ENCODE measurements at places on chromosomes 2 and 18.

DNA sequence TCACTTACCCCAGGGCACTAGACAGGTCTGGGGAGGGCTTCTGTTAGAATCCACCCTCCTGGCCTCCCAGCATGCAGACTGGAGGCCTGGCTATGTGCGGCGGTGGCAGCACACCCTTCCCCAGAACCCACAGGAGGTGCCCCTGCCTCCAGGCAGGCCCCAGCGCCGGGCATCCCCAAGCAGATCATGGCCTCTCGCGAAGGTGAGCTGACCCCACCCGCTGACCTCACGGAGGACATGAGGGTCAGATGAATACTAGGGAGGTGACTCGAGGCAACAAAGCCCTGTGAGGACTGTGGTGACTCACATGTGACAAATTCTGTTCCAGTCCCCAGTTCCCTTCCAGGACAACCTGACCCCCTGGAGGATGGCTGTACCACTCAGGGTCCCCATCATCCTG is 1.9 kb downstream of the MAB21L4 start:
- no peak for DNase-seq

DNA sequence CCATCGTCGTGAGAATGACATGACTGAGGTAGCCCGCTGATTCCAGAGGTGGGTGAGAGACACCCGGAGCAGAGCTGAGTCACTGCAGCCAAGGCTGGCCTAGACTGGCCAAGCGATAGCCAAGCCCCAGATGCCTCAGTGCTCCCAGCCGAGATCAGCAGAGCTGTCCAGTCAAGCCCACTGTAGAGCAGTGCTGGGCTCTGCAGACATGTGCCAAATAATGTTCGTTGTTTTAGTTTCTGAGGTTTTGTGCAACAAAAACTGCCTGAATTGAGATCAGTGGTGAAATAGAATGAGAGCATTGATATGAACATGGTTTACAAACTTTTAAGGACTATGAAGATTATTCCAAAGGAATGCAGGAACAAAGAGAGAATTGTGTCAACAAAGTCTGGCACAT is 42.1 kb downstream of the INSIG2 start:
- DNase-seq: no peak

DNA sequence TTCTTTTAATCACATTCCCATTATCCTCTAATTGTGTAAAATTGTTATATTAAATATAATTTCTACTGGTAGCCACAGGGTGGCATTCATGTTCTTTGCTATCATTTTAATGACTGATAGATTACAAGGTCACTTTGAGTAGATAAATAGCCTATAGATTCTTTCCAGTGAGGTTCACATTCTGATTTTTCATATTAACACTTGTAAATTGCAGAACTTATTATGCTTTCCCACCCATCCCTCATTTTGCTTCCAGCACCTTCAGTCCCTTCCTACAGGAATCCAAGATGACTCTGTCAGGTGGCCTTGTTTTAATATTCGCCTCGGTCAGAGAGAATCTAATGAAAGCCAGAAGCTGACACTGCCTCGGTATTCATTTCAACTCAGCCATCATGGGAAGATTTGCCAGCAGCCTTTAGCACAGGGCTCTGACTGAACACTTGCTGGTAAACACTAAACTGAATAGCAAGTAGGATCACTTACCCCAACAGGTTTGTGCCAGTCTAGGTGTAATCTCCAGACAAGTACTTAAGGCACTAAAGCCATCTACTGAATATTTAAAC is 101.2 kb upstream of the FSHR start:
- DNase-seq: no peak

DNA sequence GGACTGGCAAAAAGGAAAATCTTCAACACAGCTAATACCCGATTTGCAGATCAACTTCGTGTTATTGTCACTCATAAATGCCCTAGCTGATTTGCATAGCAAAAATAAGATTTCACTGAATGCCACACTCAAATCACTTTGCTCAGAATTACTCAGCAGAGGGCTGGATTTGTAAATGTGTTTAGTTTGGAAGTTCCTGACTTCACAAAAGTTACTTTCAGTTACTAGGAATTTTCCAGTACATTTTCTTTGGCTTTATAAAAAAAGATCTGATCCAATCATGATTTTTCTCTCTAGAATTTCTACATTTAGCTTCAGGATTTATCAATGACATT is 433.3 kb upstream of the ID2 start:
- no peak for DNase-seq

GRCh38 chr2:127659408-127660290 is 13.7 kb downstream of the GPR17 start:
- DNase-seq: no peak

DNA sequence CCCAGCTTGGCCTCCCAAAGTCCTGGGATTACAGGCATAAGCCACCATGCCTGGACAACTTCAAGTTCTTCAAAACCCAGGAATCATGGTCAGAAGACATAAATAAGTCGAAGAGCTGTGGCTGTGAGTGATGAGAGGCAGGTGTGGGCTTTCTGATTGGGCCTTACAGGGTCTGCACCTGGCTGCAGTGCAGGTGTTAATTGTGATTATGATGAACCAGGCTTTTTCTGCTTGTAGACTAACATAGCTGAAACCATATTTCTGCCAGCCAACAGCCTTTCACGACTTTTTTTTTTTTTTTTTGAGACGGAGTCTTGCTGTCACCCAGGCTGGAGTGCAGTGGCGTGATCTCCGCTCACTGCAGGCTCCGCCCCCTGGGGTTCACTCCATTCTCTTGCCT is 14.9 kb upstream of the DTNB start:
- no peak for DNase-seq

GRCh38 chr2:168340931-168341330 is 93.5 kb upstream of the STK39 start:
- DNase-seq: no peak

DNA sequence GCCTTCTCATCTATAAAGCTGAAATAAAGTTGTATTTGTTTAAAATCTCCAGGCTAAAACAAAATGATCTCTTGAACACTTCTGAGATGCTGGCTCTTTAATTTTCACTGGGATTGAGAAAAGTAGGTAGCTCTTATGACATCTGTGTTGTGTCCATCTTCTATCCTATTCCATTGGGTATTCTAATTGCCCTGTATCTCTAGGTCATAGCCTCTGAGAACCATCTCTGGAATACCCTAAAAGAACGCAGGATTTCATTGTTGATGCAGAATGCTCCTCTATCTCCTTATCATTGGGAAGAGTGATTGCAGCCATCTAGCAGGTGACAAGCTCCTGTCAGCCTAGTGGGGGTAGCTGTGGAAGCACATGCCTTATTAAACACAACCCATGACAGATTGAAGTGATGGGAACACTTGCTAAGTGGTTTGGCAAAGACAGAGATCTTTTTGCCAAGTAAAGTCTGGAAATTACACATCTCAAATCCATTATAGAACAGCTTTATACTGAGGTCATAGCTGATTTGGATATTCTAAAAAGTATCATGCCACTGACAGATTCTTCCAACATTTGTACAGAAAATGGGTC is 178.2 kb downstream of the TDRD15 start:
- no peak for DNase-seq

DNA sequence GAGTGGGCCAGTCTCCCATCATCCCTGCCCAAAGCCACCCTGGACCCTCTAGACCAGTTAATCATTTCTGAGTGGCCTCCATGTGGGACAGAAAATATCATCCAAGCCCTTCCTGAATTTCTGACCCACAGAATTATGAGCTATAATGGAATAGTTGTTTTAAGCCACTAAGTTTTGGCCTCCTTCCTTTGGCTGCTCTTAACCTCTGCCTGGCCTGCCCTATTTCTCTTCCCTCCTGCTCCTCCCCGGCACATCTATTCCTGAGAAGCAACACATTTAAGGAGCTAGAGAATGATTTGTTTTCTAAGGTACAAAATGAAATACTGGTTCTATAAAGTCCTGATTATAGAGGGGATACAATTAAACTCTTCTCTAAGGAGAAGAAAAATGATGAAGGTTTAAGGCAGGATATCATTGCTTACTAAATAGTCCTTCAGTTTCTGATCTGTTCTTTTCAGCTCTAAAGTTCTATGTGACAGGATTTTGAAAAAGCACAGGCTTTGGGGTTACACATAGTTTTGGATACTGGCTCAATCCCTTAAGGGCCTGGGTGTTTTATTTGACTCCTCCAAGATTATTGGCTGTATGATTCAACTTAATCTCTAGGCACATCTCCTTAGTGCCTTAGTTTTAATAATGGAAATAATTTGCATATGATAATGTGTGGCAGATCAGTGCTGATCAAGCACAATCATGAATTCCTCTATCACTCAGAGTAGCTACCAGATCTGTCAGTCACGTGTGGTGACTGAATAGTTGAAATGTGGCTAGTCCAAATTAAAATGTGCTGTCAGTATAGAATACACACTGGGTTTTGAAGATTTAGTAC is 240.3 kb downstream of the VAPA start:
- DNase-seq: no peak

DNA sequence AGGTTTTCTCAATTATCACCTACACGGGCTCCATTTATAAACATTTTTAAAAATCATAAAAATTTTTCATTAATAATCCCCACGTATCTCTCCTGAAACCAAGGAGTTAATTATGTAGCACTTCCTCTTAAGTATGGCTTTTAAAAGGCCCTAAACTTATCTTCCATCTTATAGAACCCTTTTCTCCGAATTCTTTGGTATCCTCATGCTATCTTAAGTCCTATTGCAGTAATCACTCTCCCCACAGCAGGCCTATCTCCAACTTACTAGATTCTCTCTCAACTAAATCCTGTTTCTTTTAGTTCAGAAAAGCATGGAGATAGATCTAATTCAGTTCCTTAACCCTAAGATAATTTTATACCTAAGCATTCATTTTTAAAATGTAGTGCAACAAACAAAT is 26.2 kb downstream of the RPRD1A start:
- no peak for DNase-seq

DNA sequence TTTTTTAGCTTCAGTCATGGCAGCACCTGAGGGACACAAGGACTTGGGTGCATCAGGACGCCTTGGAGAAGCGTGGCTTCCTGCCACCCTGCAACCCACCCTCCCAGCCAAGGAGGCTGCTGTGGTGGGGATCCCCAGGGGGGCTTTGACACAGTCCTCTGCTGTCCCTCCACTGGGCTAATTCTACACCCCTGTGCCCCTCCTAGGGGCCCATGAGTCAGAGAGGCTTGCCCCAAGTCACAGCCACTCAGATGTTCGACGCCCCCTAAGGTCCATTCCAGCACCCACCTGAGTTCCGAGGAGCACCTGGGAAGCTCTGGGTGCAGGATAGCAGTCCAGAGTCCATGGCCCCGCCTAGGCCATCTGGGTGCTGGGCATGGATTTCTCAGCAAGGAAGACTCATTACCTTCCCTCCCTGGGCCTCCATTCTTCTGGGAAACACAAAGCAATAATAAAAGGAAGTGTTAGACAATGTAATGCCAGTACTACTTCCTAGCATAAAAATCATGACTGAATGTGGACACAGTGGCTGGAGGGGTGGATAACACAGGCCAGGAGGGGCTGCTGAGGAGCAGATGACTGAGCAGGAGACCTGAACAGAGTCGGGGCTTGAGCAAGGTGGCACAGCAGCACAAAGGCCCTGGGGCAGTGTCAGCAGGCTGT is 3.7 kb downstream of the ALPG start:
- no peak for DNase-seq

- no peak for DNase-seq
Observed at GRCh38 chr2:158687315-158687714, 107.8 kb upstream of the DAPL1 start.

GRCh38 chr2:238265605-238266004 is 22.8 kb downstream of the PER2 start:
- DNase-seq: no peak

DNA sequence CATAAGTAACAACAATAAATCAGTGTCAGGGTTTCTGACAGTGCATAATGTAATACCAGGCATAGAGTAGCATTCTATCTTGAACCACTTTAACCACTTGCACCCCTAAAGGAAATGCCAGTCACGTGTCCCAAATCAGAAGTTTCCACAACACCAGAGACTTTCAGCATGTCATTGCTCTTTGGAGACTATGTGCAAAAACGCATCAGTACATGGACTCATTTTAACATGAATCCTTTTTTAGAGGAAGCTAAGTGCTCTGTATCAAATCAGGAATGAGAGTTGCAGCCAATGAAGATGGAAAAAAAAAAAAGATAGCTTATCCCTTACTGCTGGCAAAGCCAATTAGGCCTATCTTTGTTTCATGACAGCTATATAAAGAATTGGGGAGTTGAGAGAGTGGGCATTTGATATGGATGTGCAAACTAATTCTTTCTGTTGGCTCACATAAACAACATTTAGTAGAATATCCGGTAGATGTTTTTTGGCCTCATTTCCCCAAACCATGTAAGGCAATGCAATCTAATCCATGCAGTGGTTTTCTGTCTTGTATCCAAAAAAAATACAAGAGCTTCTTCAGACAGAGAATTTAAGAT is 353.1 kb downstream of the IRS1 start:
- DNase-seq: no peak

DNA sequence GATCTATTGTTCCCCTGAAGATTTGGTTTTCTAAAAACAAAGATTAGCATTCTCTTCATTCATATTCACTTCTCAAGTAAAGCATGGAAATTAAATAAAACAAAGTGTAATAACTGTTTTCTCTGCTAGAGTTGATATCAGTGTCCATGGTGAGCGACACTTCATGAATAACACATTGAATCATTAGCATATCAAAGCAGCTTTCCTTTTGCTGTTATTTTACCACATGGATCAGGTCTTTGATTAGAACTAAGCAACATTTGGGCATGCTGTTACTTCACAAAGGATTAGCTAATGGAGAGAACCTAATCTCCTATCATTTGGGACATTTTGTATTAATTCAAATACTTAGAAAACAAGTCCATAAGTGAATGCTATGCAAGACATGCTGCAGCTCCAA is 368.8 kb upstream of the CDH19 start:
- DNase-seq: no peak

GRCh38 chr2:227817850-227818674 is 4.4 kb downstream of the CCL20 start:
- DNase-seq: peak; percentile 100

- DNase-seq: no peak
Observed at GRCh38 chr2:53751728-53752127, 15.9 kb upstream of the CHAC2 start.

GRCh38 chr2:39385172-39385571 is 51.9 kb downstream of the MAP4K3 start:
- DNase-seq: no peak

GRCh38 chr2:177427316-177427715 is 34.7 kb downstream of the AGPS start:
- DNase-seq: no peak

GRCh38 chr2:5285061-5285460 is 407.1 kb upstream of the SOX11 start:
- no peak for DNase-seq

- no peak for DNase-seq
Observed at GRCh38 chr18:46184727-46185126, 80.5 kb downstream of the HAUS1 start.

DNA sequence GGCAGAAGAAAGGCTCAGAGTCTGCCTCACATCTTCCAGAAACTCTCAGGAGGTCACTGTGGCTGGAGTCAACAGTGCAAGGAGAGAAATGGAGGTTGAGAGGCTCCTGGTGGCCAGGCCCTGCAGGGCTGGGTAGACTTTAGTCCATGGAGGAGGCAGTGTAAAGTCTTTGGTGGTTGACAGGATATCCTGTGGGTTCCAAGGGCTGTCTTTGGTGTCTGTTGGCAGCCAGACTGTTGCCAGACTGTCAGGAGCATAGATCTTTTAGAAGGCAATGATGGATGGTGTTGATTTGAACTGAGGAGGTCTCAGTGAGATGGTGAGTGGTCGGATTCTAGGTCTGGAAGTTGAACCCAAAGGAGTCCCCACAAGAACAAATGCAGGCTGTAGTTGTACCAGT is 45.0 kb upstream of the SKOR2 start:
- DNase-seq: no peak
